ENCODE measurements at places on chromosomes 6 and 20. TPM values are rescaled to one million over a fixed set of nuclear protein-coding genes. Genes with fewer than 3 reads are reported as not detected.

The LRRN4 gene
- total RNA-seq, result 2.6 TPM

The ARG1 gene
- not detected for total RNA-seq

The PSORS1C2 gene
- not detected for total RNA-seq

- DNase-seq, result no peak
Observed at GRCh38 chr6:94510877-94511276, 1066.5 kb upstream of the MANEA start.

DNA sequence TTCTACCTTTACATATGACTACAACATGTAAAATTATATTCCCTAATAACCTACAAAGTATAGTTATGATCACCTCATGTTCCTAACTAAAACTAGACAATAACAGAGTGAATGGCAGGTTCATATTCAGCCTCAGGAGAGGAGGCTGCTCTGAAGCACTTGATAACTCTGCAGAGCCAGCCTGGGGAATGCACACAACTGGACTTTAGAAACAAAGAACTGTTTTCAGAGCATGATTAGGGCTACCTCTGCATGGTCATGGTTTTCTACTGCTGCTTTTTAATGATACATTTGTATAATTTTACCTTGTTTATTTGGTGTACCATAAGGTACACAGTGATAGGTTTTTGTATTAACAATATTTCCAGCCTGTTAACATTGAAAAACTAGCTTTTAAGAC is 50.3 kb downstream of the TRPC4AP start:
- no peak for DNase-seq

- no peak for DNase-seq
Observed at GRCh38 chr6:134535831-134536230, 217.9 kb upstream of the SGK1 start.
